ENCODE measurements at places on chromosomes 16 and 17.
A peak's percentile ranks its signal among the peaks of the same experiment; 100 is the strongest.

GRCh38 chr17:33038740-33039139 lies 47.1 kb downstream of the SPACA3 start:
- peak; percentile 20 for DNase-seq

GRCh38 chr16:4846503-4846900 lies 586 bp downstream of the GLYR1 start:
- peak; percentile 76 for DNase-seq

DNA sequence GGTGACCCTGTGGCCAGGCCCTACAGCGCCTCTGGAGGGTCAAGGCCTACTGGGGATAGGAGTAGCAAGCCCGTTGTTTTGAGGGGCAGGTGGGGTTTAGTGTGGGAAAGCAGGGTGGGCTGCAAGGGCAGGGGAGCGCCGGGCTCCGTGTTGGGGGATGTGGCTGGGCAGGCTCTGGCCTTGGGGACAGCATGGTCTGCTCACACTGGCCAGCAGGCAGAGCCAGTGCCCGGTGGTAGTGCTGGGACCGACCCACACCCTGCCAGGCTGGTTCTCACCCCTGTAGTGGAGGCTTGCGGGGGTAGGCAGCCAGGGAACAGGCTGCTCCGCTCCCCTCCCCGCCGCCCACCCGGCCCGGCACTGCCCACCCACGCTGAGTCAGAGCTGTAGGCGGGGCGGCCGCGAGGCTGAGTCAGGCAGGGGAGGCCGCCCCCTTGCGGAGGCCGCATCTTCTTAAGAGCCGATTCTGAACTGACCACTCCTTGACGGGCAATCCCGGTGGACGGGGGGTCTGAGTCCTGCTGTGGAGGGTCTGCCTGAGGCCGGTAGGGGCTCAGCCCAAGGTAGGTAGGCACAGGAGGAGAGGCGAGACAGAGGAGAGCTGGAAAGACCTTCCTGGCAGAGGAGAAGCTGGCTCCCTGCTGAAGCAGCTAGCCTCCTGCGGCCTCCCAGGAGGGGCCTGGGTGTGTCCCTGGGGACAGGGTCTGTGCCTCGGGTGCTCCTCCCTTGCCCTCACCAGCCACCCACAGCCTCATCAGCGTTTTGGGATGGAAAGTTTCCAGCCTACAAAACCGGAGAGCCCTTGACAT lies 62.4 kb downstream of the BAIAP2 start:
- DNase-seq: peak; percentile 92

DNA sequence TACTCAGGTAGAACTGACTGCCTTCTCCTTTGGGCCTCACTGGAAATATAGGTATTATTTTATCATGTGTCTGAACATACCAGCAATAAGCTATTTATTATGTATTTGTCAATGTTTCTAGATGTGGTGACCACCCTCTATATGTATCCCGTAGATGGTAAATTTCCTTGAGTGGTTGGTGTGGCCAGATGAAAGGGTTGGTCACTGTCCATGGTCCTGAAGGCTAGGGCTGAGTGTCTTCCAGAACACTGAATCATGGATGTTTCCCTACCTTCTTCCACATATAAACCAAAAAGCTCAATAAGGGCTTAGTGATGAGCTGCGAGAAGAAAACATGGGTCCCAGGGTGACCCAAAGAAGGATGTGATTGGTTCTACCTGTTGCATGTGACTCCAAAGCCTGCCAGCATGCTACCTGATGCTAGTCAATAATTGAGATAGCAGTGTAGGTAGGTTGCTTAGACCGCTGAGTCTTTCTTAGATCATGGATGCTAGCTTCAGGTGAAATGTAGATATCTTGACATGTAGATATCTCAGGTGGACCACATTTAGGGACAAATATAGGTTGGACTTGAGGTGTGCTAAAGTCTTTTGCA lies 150.3 kb downstream of the ASIC2 start:
- DNase-seq: peak; percentile 26

DNA sequence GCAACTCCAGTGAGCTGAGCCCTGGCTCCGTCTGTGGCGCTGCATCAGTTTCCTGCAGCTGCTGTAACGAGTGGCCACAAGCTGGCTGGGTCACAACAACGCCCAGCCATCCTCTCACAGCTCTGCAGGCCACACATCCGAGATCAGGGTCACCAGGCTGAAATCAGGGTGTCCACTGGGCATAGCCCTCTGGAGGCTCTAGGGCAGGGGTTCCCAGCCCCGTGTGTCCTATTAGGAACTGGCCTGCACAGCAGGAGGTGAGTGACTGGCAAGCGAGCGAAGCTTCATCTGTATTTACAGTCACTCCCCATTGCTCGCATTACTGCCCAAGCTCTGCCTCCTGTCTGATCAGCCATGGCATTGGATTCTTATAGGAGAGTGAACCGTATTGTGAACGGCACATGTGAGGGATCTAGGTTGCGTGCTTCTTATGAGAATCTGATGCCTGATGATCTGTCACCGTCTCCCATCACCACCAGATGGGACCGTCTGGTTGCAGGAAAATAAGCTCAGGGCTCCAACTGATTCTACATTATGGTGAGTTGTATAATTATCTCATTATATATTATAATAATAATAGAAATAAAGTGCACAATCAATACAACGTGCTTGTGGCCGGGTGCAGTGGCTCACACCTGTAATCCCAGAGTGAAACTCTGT lies 176.5 kb downstream of the SEC14L1 start:
- no peak for DNase-seq

DNA sequence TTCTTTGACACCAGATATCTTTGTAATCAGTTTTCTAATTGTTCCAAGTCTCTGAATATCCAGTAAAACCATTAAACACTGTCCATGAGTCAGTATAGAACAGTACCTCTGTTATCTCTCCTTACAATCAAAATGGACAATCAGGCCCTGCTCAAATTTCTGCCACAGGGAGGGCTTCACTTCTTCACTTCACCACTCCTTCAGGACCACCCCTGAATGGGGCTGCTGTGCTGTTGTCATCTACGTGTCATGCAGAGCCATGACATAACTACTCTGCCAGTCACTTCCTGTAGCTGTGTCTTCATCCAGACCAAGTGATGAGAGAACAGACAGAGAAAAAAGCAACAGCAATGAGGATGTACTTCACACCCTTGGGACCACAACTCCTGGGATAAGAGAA lies 116.9 kb downstream of the TANC2 start:
- DNase-seq: peak; percentile 40

- peak; percentile 85 for DNase-seq
Observed at GRCh38 chr17:75289832-75290337, 652 bp upstream of the SLC25A19 start.

GRCh38 chr16:81797443-81797842 lies 18.4 kb downstream of the PLCG2 start:
- DNase-seq: peak; percentile 69

DNA sequence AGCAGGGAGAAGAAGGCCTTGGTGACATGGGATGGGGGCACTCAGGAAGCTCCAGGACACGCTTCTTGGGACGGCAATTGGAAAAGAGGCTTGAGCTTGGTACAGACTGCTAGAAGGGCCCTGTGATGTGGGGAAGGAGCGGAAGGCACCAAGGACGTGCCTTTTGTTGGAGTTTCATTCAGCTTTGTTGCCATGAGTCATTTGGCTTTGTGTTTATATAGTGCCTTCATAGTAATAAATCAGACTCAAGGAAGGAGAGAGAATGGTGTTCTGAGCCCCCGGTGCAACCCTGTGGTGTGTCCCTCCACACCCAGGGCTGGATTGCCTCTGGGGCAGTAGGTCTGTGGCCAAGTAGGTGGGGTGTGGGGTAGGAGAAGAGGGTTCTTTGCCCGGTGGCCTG lies 7.4 kb upstream of the TBX4 start:
- DNase-seq: no peak

DNA sequence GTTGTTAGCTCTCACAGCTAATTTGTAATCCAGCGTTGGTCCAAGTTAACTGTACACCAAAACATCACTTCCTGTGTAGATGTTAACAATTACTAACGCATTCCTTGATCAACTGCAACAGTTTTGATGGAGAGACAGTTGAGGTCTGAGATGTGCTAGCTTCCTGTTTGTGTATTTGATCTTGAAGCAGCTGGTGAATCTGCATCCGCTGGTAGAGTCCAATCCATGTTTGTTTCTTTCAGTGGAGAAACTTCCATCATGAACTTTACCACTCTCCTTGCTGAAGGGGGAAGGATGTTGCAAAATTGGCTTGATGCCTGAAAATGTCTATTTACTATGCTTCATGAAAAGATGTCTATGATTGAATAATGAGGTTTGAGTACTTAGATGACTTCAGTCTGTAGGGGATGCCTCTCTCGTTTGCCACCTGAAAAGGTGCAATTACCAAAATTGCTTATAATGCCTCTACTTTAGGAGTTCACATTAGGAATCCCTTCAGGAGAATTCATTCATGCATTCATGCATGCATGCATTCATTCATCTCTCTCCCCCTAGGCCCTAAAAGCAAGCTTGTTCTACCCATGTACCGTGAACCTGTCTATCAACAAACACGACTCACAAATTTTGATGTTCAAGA lies 39.6 kb upstream of the ZKSCAN2 start:
- DNase-seq: no peak

DNA sequence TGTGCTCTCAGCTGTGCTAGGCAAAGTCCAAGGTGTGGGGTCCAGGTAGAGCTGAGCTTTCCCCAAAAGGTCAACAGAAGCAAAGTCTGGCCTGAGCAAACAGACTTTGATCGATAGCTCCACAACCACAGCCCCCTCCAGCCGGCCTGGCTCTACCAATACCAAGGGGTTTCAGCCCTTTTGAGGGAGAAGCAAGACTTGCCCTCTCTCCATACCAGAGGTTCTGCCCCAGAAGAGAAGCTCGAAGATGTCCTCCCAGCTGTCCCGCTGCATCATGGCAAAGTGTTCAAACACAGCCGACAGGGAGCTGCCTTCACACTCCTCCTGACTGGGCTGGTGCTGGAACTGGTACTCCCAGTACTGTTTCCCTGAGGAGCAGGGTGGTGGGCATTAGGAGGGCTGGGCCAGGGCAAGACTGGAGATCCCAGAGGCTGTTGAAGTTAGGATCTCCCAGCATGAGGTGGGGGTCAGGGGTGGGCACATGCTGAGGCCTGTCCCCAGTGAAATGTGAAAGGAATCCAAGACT lies 1.7 kb downstream of the VTN start:
- no peak for DNase-seq

DNA sequence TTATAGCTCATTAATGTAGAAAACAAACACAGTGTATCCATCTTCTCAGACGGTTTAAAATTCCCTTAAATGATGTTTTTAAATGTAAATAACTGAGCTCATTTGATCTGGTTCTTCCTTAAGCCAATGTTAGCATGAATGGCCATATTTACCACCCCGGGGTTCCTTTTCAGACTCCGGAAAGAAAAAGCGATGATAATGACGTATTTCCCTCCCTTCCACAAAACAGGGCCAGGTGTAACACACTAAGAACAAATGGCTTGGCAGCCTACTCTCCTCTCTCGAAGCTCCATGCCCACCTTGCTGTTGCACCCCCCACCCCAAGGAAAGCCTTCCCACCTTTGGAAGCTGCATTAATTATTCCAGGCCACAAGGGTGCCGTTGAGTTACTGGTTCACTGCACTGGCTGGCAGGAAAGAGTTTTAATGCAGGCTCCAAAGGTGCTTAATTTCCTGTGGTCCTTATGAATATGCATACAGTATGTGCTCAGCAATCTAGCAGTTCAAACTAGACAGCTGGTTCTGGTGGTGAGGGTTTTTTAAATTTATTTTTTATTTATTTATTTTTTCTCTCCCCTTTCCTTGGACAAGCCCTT lies 378.9 kb downstream of the WWOX start:
- peak; percentile 14 for DNase-seq

DNA sequence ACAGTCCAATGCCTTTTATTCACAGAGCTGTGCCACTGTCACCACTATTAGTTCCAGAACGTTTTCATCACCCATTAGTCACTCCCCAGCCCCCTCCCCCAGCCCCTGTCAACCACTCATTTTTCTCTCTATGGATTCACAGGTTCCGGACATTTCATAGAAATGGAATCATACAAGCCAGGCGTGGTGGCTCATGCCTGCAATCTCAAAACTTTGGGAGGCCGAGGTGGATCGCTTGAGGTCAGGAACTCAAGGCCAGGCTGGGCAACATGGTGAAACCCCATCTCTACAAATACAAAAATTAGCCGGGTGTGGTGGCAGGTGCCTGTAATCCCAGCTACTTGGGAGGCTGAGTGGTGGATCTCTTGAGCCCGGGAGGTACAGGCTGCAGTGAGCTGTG lies 759 bp upstream of the PAM16 start:
- no peak for DNase-seq

- DNase-seq: no peak
Observed at GRCh38 chr16:83351846-83352245, 455.9 kb upstream of the HSBP1 start.

GRCh38 chr17:48498164-48498850 lies 32.5 kb downstream of the HOXB1 start:
- DNase-seq: no peak

DNA sequence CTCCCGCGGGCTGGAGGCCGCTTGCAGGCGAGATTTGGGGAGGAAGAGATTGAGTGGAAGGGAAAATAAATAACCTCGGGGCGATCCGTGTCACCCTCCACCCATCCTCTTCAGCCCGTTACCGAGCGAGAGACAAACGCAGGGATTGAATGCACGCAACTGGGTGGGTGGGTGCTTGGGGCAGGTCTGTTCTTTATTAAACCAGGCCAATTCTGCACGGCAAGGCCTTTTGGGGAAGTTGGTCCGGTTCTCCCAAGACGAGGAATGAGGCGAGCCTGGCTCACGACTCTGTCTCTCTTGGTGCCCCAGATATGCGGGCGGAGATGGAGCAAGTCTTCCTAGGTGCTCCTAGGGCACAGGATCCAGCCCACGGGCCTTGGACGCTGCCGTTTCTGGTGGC lies 396 bp upstream of the HOXB7 start:
- DNase-seq: peak; percentile 46

DNA sequence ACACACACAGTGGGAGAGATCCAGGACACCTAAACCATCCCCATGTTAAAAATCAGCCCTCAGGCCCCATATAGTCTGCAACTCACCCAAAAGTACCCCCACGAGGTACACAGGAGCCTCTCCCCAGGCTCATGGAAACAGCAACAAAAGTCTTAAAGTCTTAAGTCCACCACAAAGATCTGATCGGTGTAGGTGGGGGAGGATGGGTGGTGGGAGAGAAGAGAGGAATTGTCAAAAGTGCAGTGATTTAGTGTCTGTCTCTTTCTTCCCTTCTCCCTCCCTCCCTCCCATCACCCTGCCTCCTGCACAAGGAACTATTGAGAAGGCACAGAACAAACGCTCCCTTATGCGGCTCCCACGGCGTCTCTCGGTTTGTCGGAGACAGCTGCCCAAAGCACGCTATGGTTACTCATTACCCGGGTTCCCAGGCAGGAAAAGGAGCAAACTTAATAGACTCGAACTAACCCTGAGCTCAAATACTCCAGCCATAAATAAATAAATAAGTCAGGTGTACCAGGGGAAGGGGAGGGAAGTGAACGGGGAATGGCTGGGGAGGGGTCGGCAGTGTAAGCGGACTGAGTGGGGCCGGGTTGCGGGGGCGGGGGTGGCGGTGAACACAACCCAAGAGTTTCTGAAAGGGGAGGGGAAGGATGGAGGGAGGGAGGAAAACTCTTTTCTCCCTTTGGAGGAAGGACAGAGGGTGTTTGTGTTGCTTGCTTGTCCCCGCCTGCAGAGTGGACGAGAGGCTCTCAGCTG lies 477.4 kb downstream of the SLC39A11 start:
- peak; percentile 25 for DNase-seq

- no peak for DNase-seq
Observed at GRCh38 chr16:85266857-85267256, 154.6 kb upstream of the CIBAR2 start.

- DNase-seq: no peak
Observed at GRCh38 chr17:75475851-75476250, 19.4 kb downstream of the TMEM94 start.

GRCh38 chr17:12328204-12328603 lies 307.5 kb downstream of the MAP2K4 start:
- DNase-seq: no peak

GRCh38 chr17:77455111-77455890 lies 314.5 kb downstream of the SEC14L1 start:
- DNase-seq: no peak

Measured in suppressor macrophage treated with lipopolysaccharide for 1 hour (primary cell).